Cerebellar cortex (tissue), 1 donor: ENCODE measurements at places on chromosomes 4 and X.

- peak; percentile 48 for DNase-seq
Measured at GRCh38 chr4:22235698-22236097, 280.2 kb downstream of the ADGRA3 start.

- DNase-seq = no peak
Measured at GRCh38 chr4:174284487-174284886, 776 bp downstream of the CEP44 start.

GRCh38 chr4:19945501-19945900 lies 306.2 kb upstream of the SLIT2 start:
- DNase-seq = no peak

- DNase-seq = no peak
Measured at GRCh38 chr4:168880072-168880675, 129.9 kb downstream of the CBR4 start.

GRCh38 chr4:145843639-145844038 lies 95.0 kb downstream of the ZNF827 start:
- no peak for DNase-seq

DNA sequence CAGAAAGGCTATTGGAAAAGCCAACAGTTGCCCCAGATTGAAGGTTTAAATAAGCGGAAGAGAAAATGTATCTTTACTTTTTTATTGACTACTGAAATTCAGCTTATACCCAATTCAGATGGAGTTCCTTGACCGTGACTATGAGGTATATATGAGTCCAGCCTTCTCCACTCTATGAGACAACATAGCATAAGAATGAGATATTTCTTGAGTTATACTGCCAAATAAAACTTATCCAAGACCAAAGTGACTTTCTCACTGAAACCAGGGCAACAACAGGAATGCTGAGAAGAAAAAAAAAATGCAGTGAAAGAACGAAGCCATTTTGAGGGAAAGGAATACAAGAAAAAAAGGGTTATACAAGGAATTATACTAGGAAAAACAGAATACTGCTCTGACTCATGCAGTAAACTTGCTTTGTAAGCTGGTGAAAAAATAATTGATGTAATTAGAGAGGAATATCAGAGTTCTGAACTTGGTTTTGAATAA lies 16.3 kb upstream of the PDK3 start:
- DNase-seq = no peak

GRCh38 chrX:47169726-47170515 lies 23.7 kb upstream of the UBA1 start:
- peak; percentile 55 for DNase-seq

DNA sequence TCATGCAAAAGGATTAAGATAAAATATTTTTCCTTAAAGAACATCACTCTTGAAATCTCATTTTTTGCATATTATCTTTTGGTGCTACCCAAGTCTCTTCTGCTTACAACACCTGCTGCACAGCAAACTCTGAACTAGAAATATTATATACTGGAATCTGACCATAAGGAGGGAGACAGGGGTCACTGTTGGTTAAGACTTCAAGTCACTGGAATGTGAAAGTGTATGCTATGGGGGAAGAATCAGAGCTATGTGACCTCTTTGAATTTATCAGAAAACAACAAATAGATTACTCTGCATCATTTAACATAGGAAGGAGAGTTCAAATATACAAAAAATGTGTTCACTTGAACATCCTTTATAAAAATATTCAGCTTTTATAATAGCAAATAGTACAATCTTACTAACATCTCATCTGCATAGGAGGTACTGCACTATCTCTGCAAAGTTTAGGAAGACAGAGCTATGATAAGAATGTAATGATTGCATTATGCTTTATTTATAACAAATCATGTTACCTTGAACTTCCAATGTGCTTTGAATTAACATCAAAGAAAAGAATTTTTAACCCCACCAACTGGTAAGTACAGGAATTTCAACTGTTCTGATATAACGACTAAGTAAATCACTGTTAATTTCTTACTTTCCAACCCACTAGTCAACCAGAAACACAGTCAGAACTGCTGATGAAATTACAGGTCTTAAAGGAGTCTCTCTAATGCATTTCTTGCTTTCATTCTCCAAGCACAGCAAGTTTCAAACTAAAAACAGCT lies 69.8 kb downstream of the ZNF827 start:
- no peak for DNase-seq

GRCh38 chr4:15610855-15611254 lies 44.3 kb downstream of the FBXL5 start:
- no peak for DNase-seq

DNA sequence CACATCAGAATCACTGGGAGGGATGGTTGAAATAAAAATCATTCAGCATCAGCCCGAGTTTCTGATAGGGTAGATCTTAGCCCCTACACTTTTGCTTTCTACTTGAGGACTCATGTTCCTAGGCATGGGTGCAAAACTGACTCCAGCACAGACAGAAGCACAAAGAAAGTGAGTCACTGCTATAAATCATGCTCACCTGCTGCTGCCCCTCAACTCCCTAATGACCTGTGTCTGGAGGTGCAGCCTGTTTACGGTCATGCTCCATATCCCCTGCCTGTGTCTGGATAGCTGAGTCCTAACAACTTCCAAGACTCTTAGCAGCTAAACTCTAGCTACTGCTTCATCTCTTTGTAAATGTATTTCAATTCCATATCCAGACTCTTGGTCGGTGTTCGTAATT lies 57.8 kb downstream of the ADGRA3 start:
- DNase-seq = no peak

DNA sequence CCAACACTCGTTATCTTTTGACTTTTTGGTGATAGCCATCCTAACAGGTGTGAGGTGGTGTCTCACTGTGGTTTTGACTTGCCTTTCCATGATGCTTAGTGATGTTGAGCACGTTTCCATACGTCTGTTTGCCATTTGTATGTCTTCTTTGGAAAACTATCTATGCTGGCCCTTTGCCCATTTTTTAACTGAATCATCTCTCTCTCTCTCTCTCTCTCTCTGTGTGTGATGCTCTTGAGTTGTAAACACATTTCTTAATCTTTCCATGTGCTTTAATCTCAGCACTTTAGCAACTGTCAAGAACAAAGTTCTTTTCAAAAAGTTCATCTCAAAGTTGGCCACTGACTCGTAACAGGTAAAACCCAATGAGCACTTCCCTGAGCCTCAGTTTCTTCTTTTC lies 10.5 kb downstream of the SORBS2 start:
- no peak for DNase-seq

GRCh38 chr4:179116011-179116410 lies 1673.8 kb upstream of the AGA start:
- DNase-seq = no peak

GRCh38 chr4:15117270-15117946 lies 115.1 kb downstream of the CPEB2 start:
- no peak for DNase-seq

- no peak for DNase-seq
Measured at GRCh38 chrX:17860811-17861488, at the start of gene RAI2. RAI2 (minus strand) TSS chrX:17861298; CDS start chrX:17802010, 59,288 bp downstream.

DNA sequence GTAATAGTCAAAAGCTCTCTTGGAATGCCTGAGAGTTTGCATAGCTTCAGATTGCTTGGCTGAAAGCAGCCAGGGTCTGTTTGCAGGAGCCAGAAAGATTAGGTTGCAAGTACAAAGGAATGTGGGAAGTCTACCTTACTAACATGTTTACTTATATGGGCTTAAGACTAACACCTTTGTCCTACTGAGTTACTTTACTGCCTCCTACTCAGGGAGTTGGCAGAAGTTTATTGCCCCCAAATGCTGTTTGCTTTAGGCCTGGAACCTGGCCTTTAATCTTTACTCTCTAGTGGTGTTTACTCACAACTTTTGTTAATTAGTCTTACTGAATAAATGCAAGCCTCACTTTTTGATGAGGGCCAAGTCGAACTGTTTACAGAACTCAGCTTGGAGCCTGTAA lies 219.4 kb upstream of the ZC4H2 start:
- no peak for DNase-seq

DNA sequence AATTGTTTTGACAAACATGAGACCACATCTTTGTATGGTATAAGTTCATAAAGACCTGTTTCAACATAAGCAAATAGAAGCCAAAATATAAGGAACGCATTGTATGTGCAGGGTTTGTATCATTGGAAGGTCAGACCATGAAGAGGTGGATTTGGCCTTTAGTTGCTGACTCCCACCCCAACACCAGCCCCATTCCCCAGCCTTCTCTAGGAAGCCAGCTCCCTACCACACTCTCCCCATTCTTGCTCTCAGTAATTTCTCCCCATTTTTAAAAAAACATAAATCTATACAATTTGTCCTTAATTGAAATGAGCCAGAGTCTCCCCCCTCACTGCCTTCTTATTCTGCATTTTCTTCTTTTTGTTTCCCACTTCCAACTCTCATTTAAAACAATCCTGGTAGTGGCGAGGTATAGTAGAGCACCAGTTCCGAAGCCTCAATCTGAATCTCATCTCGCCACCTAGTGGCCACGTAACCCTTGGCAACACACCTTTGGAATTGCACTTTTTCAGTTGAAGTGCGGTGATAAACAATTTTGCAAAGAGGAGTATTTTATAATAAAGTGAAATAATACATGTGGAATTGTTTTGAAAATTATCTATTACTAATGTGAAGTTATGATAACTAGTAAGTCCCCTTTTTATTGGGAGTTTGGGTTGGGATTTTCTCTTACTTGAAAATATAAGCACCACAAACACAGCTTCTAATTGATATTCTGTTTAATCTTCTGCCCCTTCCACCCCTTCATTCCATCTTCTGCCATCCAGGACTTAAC lies 126.6 kb downstream of the ASB9 start:
- peak; percentile 58 for DNase-seq

GRCh38 chr4:77697860-77698590 lies 92.4 kb downstream of the CXCL13 start:
- DNase-seq = no peak

GRCh38 chr4:115323106-115323707 lies 209.8 kb upstream of the NDST4 start:
- no peak for DNase-seq

- no peak for DNase-seq
Measured at GRCh38 chrX:41932885-41933284, 9.5 kb upstream of the CASK start.

- no peak for DNase-seq
Measured at GRCh38 chr4:43146198-43146597, 253.7 kb downstream of the GRXCR1 start.

DNA sequence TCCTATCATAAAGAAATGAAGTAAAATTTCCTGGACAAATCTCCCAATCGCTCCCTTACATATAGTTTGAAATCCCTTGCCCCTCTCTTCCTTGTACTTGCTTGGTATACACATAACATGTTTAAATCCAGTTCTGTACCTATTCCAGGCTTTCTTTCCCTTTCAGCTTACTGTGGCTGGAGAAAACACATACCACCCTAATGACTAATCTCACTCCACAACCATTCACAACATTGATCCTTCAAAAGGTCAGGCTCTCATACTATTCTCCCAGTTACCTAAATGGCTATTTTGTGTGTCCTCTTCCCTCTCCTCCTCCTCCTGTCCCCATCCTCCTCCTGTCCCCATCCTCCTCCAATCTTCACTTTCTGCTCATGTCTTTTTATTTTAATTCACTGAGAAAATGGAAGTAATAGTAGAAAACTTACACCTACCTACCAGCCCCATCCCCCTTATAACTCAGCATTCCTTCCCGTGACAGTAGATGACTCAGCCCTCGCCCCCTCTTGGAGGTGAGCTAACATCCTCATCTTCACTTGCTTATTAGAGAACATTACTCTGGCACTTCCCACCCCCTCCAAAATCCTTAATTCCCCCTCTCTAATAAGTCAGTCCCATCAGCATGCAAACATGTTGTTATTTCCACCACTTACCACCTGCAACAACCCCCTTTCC lies 77.5 kb downstream of the IL15 start:
- DNase-seq = no peak

DNA sequence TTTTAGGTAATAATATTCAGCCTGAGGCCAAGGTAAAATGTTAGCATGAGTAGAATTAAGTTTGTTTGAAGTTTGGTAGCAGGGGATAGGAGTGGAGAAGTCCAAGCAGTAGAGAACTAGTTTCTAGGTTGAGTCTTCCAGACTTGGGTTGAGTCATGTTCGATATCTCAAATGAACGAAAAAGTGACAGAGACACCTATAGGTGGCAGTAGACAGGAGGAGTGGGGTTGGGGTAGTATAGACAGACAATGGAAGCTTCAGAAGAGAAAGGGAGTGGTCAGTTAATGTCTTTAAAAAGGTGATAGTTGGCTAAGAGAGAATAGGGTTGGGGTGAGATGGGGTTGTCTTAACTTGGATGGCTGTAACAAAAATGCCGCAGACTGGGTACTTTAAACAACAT lies 58.7 kb upstream of the EMCN start:
- no peak for DNase-seq

DNA sequence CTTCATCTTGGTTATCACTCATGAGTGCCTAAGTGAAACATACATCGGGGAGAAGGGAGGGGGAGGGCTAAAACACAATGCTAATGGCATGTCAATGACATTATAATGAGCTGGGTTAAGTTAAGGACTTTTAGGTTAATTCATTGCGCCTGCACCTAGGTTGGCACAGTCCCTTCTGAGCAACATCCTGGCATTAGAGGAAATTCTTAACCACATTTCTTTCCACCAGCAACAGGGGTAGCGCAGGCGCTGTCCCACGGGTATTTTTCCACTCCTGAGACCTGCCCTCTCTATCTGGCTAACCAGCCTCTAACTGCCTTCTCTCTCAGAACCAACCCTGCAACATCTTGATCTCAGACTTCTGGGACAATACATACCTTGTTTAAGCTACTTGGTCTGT lies 39.0 kb upstream of the PROM1 start:
- no peak for DNase-seq

DNA sequence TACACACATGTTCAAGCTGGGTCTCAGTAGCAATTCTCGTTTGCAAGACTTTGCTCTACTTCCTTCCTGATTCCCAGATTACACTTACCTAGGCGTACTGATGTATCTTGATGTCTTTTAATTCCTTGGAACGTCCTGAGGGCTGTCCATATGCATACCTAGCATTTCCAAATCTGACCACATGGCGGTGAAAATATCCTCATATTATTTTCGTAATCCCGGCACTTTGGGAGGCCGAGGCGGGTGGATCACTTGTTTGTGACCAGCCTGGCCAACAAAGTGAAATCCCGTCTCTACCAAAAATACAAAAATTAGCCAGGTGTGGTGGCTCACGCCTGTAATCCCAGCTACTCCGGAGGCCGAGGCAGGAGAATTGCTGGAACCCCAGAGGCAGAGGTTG lies 1786.3 kb upstream of the TENM3 start:
- no peak for DNase-seq

- DNase-seq = no peak
Measured at GRCh38 chr4:147741190-147741788, 9.4 kb downstream of the ARHGAP10 start.

- DNase-seq = no peak
Measured at GRCh38 chr4:177116161-177116560, 193.5 kb upstream of the NEIL3 start.

DNA sequence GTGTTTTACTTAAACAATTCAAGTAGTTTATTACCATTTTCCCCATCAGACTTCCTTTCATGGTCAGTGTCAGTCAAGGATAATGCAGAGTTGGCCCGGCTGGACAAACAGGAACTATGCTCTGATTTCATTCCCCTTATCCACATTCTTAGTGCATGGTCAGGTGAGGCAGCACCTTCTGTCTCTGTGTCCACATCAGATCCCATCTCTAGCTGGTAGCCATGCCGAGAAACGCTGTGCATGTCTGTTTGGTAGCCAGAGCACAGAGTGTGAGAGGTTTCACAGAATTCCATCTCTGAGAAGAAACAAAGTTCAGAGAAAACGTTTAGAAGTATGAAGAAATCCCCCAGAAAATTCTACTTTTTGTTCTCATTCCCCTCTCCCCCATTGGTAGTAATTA lies 423.7 kb upstream of the TEX13C start:
- DNase-seq = peak; percentile 43
